Osteocyte (in vitro differentiated cells): ENCODE measurements at places on chromosomes 11 and 22.
A peak's percentile ranks its signal among the peaks of the same experiment; 100 is the strongest.

DNA sequence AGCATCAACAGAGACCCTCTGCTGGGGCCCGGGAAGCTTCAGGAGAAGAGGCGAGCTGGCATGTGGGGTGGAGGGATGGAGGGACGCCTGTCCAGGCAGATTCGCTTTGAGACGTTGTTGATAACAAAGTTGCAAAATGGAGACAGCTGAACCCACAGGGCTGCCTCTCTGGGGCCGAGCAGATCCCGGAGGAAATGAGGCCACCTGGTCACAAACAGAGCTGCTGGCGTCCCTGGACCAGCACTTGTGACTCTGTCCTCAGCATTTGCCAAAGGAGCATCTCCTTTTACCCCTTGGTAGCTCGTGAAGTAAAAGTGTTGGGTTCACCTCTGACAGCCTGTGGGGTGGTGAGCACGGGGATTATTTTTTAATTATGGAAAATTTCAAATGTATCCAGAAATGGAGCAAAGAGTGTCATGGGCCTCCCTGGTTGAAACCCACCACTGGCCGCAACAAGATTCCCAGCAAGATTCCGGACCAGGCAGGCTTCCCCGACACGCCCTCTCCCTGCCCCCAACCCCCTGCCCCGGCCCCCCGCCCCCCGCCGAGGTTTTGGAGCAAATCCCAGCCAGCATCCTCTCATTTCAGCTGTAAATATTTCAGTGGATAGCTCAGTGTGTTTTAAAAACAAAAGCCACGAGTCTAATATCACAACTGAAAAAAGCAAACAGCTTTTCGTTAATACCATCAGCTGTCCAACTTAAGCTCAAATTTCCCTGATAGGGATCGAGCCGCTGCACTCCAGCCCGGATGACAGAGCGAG is 20.3 kb downstream of the GRAMD4 start:
- H3K4me1 ChIP-seq, result peaks cover 16% of the 10 kb centered on the region
- no peaks in the 10 kb centered on the region for H3K27me3 ChIP-seq
- H3K4me3 ChIP-seq, result no peak overlapping the region
- H3K27ac ChIP-seq, result no peak overlapping the region
- no peak for DNase-seq

GRCh38 chr22:36927671-36928070 is 14.2 kb downstream of the CSF2RB start:
- no peaks in the 10 kb centered on the region for H3K4me1 ChIP-seq
- DNase-seq, result no peak
- H3K36me3 ChIP-seq, result no peaks in the 10 kb centered on the region
- H3K27me3 ChIP-seq, result peaks cover 30% of the 10 kb centered on the region
- no peak overlapping the region for H3K27ac ChIP-seq

DNA sequence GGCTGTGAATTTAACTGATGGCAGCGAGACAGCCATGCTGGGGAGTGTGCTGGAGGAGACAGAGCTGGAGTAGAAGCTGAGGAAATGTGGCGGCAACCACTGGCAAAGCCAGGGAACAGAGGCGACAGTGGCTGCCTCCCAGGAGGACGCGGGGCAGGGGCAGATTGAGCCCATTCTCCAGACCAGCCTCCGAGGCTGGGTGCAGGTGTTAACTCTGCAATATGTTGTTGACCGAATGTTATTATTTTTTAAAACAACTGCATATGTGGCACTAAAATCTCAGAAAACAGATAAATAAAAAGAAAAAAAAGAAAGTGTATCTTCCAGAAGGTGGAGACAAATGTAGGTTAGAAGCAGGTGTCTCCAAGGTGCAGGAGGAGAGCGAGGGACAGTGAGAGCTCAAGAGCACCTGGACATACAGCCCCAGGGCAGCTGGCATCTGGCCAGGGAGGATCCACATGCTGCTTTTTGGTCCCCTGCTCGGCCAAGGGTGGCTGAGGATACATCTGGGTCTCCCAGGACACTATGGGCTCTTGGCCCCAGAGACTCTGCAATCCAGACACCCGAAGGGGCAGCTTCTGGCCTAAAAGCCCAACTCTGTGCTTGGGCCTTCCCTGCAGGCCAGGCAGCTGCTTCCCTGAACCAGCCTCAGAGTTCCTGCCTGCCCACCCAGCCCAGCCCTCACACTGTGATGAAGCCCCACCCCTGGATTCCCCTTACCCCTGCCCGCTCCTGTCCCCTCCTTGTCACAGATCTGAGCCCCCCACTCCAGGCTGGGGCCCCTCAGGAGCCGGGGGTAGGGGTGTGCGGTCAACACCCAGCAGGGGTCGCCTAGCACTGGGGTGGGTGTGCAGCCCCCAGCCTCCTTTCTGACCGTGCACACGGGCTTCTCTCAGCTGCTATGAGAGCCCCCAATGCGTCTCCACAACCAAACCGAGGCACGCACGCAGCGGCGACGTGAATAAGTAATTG is 12.9 kb downstream of the RTN4R start:
- DNase-seq, result no peak
- peaks cover 10% of the 10 kb centered on the region for H3K27me3 ChIP-seq
- H3K36me3 ChIP-seq, result no peaks in the 10 kb centered on the region
- H3K4me3 ChIP-seq, result no peak overlapping the region
- H3K4me1 ChIP-seq, result no peaks in the 10 kb centered on the region

GRCh38 chr11:72353861-72354260 is 80.5 kb downstream of the CLPB start:
- H3K27ac ChIP-seq, result no peak overlapping the region
- peaks cover 5% of the 10 kb centered on the region for H3K36me3 ChIP-seq
- H3K4me3 ChIP-seq, result no peak overlapping the region
- H3K27me3 ChIP-seq, result no peaks in the 10 kb centered on the region

- H3K27me3 ChIP-seq, result peaks cover 2% of the 10 kb centered on the region
- H3K4me3 ChIP-seq, result no peak overlapping the region
- H3K27ac ChIP-seq, result no peak overlapping the region
Measured at GRCh38 chr11:2846056-2846455, 39.5 kb downstream of the CDKN1C start.

DNA sequence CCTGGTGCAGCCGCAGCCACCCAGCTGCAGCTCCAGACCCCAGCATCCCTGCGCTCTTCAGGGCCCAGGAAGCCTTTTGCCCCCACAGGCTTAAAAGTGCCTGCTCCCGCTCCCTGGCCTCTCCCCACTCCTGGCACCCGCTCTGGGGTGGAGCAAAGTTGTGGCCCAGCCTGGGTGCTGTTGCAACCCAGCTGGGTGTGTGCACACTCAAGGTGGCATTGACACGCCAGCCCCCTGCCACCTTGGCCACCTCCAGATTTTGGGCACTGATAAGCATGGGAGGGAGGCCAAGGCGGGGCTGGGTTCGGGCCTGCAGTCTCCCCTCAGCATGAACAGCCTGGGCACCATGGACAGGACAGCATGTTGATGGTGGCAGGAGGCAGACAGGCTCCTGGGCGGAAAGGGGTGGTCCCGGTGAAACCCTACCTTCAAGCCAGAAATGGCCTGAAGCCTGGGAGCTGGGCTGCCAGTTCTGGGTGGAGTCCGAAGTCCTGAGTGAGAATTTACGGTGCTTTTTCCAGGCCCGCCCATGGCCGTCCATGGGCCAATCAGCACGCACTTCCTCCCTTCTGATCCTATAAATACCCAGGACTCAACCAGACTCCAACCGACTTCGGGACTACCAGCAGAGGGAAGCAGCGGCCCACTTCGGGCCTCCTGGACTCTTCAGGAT is 23.6 kb upstream of the RNASEH2C start:
- peaks cover 7% of the 10 kb centered on the region for H3K4me1 ChIP-seq
- peaks cover 18% of the 10 kb centered on the region for H3K27me3 ChIP-seq
- H3K4me3 ChIP-seq, result no peak overlapping the region
- peak; percentile 82 for DNase-seq
- no peaks in the 10 kb centered on the region for H3K36me3 ChIP-seq
- H3K27ac ChIP-seq, result no peak overlapping the region

GRCh38 chr11:42251984-42252383 is 792.5 kb upstream of the LRRC4C start:
- no peaks in the 10 kb centered on the region for H3K27me3 ChIP-seq
- DNase-seq, result no peak
- H3K4me3 ChIP-seq, result no peak overlapping the region
- no peaks in the 10 kb centered on the region for H3K4me1 ChIP-seq
- H3K27ac ChIP-seq, result no peak overlapping the region

GRCh38 chr11:134176284-134176683 is 47.5 kb downstream of the NCAPD3 start:
- H3K27ac ChIP-seq, result no peak overlapping the region
- no peaks in the 10 kb centered on the region for H3K27me3 ChIP-seq
- no peak overlapping the region for H3K4me3 ChIP-seq

DNA sequence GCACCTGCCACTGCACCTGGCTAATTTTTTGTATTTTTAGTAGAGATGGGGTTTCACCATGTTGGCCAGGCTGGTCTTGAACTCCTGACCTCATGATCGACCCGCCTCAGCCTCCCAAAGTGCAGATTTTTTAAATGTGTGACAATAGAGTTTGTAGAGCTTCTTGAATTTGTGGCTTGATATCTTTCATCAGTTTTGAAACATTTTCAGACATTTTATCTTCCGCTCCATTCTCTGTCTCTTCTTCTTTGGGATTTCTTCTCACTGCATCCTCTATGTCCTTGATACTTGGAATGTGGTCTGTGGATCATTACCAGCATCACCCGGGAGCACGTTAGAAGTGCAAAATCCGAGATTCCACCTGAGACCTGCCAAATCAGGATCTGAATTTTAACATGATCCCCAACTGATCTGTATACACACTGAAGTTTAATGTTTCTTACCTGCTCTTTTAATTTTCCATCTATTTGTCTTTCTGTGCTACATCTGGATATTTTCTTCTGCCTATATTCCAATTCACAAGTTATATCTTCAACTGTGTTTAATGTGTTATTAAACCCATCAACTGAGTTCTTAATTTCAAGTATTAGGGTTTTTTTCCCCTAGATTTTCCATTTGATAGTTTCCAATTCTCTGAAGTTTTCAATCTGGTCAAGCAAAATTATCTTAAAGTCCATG is 126.4 kb downstream of the CEP164 start:
- DNase-seq, result no peak
- no peaks in the 10 kb centered on the region for H3K36me3 ChIP-seq
- peaks cover 7% of the 10 kb centered on the region for H3K27me3 ChIP-seq
- no peak overlapping the region for H3K4me3 ChIP-seq

DNA sequence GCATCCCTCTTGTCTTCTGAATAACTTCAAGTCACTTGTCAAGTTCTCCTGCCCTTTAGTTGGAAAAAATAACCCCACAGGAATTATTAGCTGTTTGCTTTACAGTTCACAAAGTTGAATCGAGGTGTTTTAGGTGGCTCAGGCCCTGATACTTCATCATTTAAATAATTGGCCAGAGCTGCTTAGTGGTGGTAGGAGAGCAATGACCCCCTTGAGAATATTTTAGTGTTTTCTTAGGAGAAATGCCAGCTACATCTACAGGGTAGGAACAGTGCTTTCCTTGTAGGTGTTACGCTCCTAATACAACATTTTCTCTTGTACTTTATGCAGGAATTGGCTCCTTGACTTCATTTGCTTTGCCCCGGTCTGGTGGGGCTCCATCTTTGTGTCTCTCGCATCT is 73.2 kb downstream of the C22orf31 start:
- H3K27me3 ChIP-seq, result no peaks in the 10 kb centered on the region
- no peak for DNase-seq
- H3K27ac ChIP-seq, result no peak overlapping the region

GRCh38 chr11:70067591-70068341 is 10.4 kb upstream of the ANO1 start:
- DNase-seq, result peak; percentile 71
- peaks cover 76% of the 10 kb centered on the region for H3K27me3 ChIP-seq
- peaks cover 8% of the 10 kb centered on the region for H3K4me1 ChIP-seq
- no peaks in the 10 kb centered on the region for H3K36me3 ChIP-seq

DNA sequence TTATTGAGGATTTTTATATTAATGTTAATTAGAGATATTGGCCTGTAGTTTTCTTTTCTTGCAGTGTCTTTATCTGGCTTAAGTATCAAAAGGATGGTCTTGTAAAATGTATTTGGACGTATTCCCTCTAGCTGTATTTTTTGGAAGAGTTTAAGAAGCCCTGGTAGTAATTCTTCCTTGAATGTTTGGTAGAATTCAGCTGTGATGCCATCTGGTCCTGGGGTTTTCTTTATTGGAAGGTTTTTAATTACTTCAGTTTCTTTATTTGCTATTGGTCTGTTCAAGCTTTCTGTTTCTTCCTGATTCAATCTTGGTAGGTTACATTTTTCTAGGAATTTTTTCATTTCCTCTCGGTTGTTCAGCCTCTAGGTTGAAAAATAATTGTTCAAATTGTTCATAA is 255.0 kb upstream of the TBCEL start:
- H3K36me3 ChIP-seq, result no peaks in the 10 kb centered on the region
- H3K27ac ChIP-seq, result no peak overlapping the region
- H3K4me1 ChIP-seq, result no peaks in the 10 kb centered on the region
- H3K27me3 ChIP-seq, result no peaks in the 10 kb centered on the region
- no peak for DNase-seq

- peaks cover 3% of the 10 kb centered on the region for H3K27me3 ChIP-seq
- peak; percentile 48 for DNase-seq
- no peak overlapping the region for H3K27ac ChIP-seq
- H3K36me3 ChIP-seq, result no peaks in the 10 kb centered on the region
Measured at GRCh38 chr11:15106201-15106965, 8.3 kb upstream of the INSC start.

GRCh38 chr11:1659506-1659905 is 29.9 kb downstream of the KRTAP5-5 start:
- no peaks in the 10 kb centered on the region for H3K4me1 ChIP-seq
- no peaks in the 10 kb centered on the region for H3K36me3 ChIP-seq
- no peak overlapping the region for H3K27ac ChIP-seq
- no peak overlapping the region for H3K4me3 ChIP-seq
- no peak for DNase-seq
- H3K27me3 ChIP-seq, result peaks cover 42% of the 10 kb centered on the region

DNA sequence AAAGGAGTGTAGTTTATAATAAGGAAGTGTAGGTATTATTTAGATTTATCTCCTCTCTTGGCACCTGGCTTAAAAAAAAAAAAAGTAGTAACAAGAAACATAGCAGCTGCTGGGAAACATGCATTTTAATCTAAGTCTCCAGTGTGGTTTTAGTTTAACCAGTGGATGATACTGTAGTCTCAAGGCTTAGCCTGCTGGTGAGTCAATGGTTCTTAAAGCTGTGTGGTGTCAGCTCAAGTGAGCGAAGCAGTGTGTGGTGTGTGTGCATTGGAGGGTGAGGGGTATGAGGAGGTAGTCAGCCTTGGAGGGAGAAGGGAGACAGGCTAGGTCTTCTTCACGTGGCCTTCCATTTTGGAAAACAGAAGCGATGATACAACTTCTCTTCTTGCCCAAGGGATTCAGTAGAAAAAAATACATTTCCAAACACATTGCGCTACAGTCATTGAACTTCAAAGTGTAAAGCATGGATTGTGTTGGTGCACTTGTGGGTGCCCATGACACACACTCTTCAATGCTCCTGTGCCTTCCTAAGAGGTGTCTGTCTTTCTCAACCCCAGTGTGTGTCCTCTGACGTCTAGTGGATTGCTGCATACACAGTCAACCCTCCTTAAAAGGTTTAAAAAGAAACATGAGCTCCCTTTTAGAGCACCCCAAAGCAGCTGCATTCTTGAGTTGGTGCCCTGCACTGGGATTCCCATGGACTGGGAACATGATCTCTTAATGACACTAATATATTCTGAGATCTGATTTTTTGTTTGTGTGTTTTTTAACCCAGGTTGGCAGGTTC is 40.1 kb downstream of the ZBTB16 start:
- H3K27ac ChIP-seq, result no peak overlapping the region
- H3K4me3 ChIP-seq, result no peak overlapping the region
- peaks cover 30% of the 10 kb centered on the region for H3K27me3 ChIP-seq
- peaks cover 8% of the 10 kb centered on the region for H3K36me3 ChIP-seq
- DNase-seq, result no peak
